ENCODE measurements at places on chromosomes 2 and 18.
A peak's percentile ranks its signal among the peaks of the same experiment; 100 is the strongest.

DNA sequence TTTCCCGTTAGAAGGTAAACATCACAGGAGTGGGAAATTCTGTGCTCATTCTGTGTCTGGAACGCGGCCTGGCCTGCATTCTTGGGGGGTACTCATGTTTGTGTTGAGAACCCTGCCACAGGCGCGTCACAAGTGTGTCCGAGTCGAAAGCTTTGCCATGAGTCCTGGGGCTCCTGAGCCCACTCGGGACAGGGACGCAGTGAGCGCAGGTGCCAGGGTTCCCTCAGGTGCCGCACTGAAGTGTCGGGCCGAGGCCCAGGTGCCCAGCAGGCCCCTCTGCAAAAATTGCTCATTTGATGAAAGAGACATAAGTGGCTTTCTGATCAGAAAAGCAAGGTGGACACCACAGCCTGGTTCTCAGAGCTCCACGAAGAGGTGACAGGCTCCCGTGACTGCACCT is 4.7 kb downstream of the D2HGDH start:
- DNase-seq = no peak

GRCh38 chr2:57965961-57966360 is 80.6 kb upstream of the VRK2 start:
- DNase-seq = no peak

DNA sequence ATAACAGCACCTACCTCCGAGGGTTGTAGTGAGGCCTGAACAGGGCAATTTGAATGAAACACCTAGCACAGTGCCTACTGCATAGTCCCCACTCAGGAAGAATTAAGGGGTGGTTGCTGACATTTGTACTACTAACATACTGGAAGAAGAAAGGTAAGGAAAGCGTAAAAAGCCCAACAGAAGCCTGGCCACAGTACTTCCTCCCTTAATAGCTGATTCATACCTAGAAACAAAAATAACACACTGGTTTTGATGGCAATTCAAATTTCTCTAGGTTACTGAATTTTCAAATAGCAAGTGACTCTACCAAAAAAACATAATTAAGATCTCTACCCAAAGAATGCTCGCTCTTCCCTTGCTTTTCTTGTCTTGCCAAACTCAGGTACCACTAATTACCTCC is 16.2 kb downstream of the SUCLG1 start:
- no peak for DNase-seq

- no peak for DNase-seq
These were observed 134.3 kb upstream of the STON1 start for GRCh38 chr2:48395658-48396057.

DNA sequence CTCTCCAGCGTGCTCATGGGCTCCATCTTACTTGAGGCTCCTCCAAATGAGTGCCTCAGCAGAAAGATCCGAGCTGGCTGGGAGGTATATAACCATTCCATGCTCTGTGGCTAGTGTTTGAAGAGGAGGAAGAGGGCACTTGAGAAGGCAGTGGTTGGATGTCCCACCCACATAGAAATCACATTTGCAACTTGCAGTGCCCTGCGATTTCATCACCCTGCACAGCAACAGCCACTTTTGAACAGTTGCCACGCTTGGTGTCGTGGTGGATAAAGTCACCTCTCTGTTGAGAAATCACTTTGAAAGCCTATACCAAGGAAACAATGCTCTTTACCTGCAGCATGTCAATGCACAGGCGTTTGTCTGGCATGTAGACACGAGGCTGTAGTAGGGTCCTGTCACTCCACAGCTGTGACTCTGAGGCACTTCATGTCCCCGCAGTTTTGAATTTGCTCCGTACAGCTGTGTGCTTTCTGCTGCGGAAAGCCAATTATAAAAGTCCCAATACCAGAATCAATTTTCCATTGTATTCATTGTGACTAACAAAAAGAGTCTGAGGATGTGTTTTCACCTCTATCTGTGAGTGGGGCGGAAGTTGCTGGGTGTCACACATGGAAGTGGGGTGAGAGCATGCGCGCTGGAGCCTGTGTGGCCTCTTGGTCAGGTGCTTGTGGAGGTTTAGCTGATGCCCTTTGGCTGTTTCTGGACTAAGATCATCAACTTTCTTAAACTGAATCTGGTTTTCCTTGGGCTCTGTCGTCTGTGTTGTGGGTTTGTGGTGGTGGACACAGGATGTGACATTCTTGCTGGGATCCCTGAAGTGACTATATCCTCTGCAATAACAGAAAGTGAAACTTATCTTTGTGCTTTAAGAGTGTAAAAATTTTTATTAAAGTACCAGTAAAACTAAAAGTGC is 2.8 kb downstream of the CNDP2 start:
- no peak for DNase-seq

DNA sequence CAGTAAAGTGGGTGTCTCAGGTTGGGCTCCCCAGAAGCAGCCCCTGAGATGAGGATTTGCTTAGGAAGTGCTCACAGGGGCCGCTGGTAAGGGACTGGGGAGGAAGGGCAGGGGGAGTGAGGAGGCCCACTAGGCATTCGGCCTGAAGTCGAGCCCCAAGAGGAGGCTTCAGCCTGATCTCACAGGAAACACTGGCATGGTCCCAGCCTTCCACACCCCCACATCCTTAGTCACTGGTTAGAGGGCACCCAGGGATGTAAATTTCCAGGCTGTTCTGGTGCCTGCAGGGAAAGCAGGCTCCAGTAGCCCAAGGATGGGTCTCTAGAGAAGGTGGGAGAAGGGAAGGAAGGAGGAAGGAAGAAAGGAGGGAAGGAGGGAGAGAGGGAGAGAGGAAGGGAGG is 22.4 kb upstream of the KCNK3 start:
- no peak for DNase-seq

DNA sequence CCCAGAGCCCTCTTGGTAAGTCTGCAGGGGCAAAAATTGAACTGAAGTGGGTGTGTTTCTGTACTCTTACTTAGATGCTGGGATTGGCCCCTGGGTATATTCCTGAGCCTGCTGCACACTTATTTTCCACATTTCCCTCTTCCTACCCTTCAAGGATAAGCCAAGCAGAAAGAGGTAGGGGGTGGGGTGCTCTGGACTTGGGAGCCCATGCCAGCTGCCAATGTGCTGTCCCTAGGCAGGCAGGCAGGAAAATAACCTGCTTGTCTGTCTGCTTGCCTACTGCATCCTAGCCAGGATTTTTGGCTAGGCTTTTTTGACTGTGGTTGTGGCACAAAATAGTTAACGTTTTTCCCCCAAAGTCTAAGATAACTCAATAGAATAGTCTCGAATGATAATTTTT is 234.3 kb downstream of the ALK start:
- no peak for DNase-seq

DNA sequence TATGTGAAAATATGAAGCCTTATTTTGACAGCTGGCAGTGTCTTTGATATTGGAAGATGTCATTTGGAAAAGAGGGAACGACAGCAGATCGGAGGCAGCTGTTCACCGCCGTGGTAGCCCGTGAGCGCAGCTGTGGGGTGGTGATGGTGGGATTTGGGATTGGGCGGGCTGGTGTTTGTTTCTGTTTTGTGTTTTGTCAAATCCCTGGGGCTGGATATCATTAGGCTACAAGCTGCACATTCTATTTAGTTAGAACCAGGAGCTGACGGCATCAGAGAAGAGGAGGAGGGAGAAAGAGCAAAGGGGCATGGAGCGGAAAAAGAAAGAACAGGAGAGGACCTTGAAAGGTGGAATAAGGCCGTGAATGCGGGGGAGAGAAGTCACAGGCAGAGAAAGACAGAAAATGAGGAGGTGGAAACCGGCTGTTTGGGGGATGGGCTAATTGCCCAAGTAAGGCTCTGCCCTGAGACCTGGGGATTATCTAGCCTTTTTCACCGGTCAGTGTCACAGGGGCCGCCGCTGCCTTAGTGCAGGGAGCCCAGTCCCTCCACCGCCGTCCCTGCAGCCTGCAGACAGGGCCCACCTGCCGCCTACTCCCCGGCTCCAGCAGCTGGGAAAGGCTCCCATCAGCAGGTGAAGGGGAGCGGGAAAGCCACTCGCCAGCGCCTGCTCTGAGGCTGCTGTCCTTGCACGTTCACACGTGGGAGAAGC is 88.0 kb downstream of the ZCCHC2 start:
- DNase-seq = peak; percentile 45

GRCh38 chr18:35282353-35282752 is 7.7 kb downstream of the ZSCAN30 start:
- DNase-seq = no peak

DNA sequence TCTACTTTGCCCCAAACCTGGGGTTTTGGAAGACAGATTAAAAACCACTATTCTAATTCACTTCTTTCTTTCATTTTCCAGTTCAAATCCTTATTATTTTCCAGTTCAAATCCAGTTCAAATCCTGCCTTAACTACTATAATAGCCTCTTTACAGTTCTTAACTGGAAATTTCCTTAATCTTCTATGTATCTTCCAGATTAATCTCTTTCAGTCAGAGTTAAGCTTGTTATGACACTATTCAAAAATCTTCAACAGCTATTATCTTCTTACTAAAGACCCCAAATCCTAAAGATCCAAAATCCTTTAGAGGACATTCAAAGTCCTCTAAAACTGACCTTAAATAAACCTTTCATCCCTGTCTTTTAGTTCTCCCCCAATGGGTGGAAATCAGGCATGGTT is 30.1 kb downstream of the EIF2AK3 start:
- DNase-seq = no peak

DNA sequence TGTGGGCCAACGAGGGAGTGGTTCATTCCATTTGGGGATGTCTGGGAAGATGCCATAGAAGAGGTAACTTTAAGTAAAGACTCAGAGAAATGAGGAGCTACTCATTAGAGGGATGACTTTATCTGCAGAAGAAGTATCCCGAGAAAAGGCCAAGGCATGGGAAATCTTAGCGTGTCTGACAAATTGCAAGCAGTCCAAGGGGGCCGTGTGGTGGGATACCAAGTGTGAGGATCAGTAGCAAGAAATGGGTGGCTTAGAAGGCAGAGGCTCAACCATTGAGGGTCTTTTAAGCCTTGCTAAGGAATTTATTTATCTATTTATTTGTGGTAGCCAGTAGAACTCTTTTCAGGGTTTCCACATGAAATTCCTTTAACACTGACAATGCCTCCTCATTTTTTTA is 436.4 kb downstream of the RNF144A start:
- no peak for DNase-seq

DNA sequence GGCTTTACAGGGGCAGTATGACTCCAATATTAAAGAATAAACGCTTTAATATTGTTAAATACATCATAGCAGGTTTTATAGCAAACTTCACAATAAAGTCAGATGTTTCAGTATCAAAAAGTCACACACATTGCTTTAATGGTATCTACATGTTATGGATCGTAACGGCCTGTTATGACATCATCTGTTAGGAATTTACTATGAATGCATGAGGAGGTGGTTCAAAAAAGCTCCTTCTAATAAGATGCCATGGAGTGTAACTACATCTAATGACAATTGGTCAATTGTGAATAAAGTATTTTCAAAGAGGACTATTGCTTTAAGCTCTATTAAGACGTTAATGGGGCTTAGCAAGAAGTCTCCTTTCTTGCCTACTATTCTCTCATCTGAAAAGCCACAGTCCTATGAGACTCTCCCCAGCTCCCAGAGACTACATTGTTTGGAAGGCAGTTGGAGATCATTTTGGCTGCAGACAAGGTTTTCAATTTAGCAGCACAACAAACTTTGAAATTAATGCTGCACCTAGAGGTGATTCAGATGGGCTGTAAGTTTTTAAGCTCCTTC is 300.7 kb upstream of the MEIS1 start:
- no peak for DNase-seq

- DNase-seq = no peak
These were observed 101.0 kb upstream of the SIX3 start for GRCh38 chr2:44840503-44840850.
